Prostate gland (tissue), 2 donors: ENCODE measurements at places on chromosomes 2 and 18.

DNA sequence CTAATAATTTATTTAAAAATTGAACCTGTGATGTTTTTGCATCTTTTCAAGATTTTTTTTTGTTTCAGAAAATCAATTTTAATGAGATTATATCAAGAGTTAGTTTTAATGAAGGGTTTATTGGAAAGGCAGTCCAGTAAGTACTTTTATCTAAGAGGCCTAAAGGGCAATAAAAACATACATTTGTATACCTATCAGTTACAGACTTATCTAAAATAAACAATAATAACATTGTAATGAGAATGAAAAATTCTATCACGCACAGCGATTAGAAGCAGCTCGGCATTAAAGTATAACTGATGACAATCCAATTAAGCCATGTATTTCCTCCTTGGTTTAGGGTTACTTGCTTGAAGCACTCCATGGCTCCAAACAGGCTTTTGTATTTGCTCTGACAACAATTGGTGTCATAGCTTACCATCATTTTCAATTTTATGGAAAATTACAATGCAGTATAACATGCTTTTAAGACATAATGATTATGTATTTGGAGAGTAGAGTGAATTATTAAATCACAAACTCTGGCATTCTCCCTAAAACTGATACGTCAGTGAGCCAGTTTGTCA is 629.4 kb downstream of the TSN start:
- DNase-seq, result no peak

- DNase-seq, result no peak
Measured at GRCh38 chr2:109264595-109265328, 135.8 kb downstream of the SH3RF3 start.

DNA sequence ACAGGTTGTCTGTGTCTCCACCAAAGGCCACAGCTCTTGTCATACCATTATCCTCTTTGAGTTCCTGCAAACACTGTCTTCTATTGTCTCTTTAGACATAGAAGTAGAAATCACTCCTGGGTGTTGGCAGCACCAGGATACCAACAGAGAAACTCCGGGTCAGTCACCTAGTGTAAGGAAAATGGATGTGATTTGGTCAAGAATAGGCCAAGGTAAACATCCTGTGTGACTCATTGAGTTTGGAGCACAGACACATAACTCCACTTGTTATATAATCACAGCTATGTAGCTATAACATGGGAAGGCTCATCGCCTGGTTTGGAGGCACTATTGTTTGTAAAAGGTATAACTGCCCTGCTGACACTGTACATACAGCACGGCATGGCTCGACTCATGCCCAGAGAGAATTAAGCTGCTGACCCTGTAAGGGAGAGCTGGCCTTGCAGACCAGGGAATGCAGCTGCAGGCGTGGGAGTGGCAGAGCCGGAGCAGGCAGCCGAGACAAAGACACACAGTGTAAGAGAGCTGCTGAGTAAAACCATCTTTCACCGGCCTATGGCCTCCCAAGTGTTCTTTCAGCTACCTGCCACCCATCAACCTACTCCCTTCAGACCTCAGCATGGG is 3.4 kb upstream of the TXNL1 start:
- DNase-seq, result no peak

DNA sequence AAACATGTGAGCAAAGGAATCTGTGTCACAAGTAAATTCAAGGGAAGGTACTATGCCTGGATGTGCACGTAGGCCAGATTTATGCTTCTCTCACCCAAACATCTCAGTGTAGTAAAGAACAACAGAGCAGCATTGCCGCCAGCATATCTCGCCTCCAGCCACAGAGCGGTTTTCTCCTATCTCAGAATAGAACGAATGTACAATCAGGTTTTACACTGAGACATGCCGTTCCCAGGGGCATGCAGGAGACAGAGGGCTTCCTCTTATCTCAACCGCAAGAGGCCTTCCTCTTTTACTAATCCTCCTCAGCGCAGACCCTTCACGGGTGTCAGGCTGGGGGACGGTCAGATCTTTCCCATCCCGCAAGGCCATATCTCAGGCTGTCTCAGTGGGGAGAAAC is 175.3 kb downstream of the RPIA start:
- no peak for DNase-seq

DNA sequence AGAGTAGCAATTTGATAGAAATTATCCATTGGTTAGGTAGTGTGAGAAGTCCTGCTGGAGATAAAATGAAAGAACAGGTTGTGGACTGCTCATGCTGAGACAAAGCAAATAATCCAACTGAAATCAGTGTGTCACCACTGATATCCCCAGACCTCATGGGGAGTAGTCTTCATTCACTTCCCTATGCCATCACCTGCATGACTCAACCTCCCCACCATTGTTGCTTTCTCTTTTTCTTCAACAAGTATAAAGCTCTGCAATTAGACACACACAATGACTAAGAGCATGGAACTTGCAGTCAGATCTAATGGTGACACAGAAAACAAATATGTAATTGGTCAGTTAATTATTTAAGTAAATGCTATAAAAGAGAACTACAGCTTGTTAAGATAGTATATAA is 475.3 kb downstream of the RIT2 start:
- no peak for DNase-seq

GRCh38 chr18:61475931-61476330 is 142.7 kb downstream of the CDH20 start:
- no peak for DNase-seq

- no peak for DNase-seq
Measured at GRCh38 chr2:77119333-77119732, 402.8 kb downstream of the LRRTM4 start.

GRCh38 chr2:130823886-130824491 is 12.7 kb upstream of the ARHGEF4 start:
- no peak for DNase-seq

GRCh38 chr2:224287531-224287930 is 114.4 kb downstream of the FAM124B start:
- DNase-seq, result no peak
